Stimulated activated CD8-positive, alpha-beta memory T cell treated with anti-CD3 and anti-CD28 coated beads, Interleukin-2, amount 100 ng/mL, for 48 hours (primary cell): ENCODE measurements at places on chromosomes 7 and 10.
A peak's percentile ranks its signal among the peaks of the same experiment; 100 is the strongest.

DNA sequence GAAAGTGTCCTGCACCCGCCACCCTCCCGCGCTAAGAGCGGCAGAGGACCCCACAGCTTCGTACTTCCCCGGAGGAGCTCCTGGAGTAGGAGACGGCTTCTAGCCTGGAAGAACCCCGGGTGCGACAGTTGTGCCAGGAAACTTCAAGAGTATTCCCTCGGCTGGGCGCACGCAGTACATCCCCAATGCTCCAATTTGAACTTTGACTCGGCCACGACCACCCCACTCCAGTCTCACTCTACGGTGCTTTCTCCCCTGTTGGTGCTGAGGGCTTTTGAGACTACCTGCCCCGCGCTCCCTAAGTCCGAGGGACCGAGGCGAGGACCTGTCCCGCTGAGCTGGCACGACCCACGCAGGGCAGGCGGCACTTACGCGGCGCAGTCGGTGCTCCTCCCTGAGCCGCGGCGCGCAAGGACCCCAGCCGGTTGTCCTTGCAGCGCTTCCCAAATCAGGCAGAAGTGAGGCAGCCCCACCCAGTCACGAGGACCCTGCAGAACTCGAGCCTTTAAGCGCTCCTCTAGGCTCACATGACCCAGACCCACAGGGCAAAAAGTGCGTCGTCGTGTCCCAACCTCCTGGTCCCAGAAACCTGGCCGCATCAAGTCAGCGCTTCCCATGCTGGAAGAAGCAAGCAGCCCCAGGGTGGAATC is at the start of gene CPVL:
TSS of gene CPVL (minus strand) at position 481 of the 650 bp plus-strand sequence. CDS start 25,476 bp downstream, outside the sequence.
- DNase-seq: no peak

DNA sequence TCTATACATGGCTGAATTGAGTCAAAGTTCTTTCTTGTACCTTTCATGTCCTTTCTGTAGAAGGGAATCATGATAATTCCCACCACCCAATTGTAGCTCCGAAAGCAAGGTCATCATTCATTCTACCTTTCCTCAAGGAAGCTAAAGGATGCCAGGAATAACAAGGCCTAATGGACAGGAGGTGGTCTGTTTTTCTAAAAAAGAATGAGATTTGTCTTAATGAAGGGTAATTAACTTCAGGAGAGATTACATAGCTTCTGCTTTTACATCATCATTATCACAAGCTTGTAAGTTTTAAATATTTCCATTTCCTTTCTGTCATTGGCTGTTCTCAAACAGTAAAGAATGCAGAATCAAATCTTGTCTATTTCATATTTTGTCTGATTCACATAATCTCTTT is 249.5 kb upstream of the SORCS1 start:
- DNase-seq: no peak

DNA sequence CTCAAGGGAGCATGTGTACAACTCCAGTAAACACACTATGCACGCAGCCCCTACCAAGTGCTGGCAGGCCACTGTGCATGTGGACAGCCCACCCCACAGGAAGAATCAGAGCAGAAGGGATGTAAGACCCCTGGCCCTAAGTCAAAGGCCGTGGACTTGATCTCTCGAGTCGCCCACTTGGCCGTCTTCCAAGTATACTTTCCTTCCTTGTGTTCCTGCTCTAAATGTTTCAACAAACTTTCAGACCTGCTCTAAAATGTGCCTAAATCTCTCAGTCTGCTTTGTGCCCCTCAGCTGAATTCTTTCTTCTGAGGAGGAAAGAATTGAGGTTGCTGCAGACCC is 21.1 kb upstream of the NOM1 start:
- no peak for DNase-seq

DNA sequence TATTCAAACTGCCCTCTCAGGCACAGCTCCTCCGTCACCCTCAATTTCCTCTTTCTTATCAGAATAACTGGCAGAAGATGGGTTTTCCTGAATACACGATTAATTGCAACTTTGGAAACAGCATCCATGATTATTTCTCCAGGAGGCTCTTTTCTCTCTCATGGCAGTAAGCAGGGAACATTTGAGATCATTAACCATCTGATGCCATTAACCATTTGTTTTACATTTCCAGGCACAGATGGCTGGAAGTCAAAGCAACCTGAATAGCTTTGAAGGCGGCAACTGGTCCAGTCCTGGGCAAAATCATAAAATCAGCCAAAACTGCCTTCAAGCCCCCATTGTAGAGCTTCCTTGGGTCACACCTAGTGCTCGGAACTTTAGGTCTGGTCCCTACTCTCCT is 289.5 kb upstream of the AOAH start:
- no peak for DNase-seq

DNA sequence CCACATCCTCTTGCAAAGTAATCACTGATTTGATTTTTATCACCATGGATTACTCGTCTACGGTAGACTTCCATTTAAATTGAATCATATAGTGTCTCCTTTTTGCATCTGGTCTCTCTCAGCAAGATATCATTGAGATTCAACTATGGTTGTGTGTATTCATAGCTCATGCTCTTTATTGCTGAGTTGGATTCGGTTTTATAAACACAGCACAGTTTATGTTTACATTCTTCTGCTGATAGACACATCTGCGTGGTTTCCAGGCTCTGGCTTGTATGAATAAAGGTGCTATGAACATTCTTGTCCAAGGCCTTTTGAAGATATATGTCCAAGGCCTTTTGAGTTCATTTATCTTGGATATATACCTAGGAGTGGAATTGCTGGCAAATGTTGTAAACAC is 356.5 kb upstream of the CELF2 start:
- no peak for DNase-seq

GRCh38 chr7:121420976-121421375 is 24.9 kb upstream of the FAM3C start:
- no peak for DNase-seq

GRCh38 chr10:126919426-126919825 is 14.2 kb downstream of the DOCK1 start:
- DNase-seq: no peak

DNA sequence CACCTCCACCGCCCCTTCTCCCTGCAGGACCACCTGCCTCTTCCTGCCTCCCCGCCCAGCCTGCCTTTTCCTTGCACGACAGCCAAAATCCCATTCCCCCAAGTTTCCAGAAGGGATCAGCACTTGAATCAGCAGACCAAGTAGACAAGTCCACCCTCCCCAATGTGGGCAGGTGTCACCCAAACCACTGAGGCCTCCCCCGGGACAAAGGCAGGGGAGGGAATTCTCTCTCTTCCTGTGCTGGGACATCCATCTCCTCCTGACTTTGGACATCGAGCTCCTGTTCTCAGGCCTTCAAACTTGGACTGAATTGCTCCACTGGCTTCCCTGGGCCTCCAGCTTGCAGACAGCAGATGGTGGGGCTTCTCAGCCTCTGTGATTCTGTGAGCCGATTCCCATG is 21.6 kb upstream of the PSMG3 start:
- DNase-seq: no peak

GRCh38 chr10:133230044-133230361 is at the start of gene UTF1:
TSS of gene UTF1 (plus strand) at chr10:133230217. CDS start at chr10:133230289, 72 bp downstream.
- no peak for DNase-seq

DNA sequence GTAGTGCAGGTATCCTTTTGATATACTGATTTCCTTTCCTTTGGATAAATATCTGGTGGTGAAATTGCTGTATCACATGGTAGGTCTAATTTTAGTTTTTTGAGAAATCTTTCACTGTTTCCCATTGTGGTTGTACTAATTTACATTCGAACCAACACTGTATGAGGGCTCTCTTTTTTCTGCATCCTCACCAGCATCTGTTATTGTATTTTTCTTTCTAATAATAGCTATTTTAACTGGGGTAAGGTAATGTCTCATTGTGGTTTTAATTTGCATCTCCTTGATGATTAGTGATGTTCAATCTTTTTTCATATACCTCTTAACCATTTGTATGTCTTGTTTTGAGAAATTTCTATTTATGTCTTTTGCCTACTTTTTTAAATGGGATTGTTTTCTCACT is 335.4 kb upstream of the MTPN start:
- DNase-seq: no peak

- peak; percentile 26 for DNase-seq
Observed at GRCh38 chr10:76547352-76547972, 1090.1 kb downstream of the KCNMA1 start.

DNA sequence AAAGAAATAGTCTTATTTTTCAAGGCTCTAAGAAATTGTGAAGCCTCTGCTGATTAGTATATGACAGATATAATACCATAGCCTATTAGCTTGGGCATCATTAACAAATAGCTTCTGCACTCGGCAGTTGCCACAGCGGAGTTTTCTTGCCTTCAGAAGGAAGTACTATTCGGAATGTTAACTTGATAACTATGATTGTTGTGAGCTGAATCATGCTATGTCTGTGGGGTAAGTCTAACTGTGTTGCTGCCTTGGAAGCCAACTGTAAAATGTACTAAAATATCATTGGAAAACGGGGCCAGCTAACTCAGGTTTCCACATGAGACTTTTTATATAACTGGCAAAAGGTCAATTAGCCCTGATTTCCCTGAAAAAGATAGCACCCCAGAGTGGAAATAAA is 93.2 kb downstream of the TWIST1 start:
- DNase-seq: no peak

DNA sequence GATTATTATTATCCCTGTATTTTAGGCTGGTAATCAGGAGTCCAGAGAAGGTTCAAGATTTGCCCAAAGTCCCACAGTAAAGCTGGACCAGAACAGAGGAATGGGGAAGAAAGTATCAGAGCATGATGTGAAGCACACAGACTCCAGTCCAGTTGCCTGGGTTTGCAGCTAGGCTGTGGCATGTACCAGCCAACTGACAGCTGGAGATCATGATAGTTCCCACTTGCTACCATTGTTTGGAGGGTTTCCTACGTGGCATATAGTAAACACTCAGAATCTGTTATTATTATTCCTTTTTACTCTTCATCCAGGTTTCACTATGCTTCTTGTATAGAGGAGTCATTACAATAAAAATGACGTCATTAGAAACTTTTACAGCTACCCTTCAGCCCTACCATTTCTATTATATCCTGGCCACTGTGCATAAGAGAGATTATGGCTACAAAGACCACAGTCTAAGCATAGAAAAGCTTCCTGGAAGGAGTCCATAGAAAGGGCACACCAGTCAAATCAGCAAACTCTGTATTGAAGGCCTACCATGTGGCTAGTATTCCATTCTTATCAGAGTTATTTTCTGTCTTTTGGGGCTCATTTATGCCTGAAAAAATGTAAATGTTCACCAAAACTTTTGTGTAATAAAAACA is 66.6 kb downstream of the MTPN start:
- DNase-seq: no peak

GRCh38 chr10:33965795-33966581 is 631.5 kb upstream of the NRP1 start:
- DNase-seq: no peak

GRCh38 chr10:91762878-91763277 is 35.3 kb upstream of the TNKS2 start:
- DNase-seq: no peak

- no peak for DNase-seq
Observed at GRCh38 chr7:40401406-40401805, 266.6 kb downstream of the SUGCT start.

DNA sequence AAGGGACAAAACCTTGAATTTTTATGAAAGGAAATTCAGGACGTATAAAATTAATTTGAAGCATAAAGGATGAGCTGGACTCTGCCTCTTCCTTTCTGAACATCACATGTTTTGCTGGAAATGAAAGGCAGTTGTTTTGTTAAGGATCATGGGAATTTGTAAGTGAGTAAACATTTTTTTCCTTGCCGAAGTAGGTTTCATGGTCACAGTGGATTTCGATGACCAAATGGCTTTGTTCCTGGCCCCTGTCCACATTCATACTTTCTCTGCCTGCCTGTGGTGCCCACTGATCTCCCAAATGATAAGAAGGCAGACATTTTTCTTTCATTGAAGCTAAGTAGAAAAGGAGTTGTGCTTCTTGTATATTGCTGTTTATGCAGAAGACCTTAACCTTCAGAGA is 104.2 kb downstream of the ARID5B start:
- DNase-seq: no peak

GRCh38 chr7:95054386-95054785 is 147.0 kb downstream of the PPP1R9A start:
- DNase-seq: no peak

DNA sequence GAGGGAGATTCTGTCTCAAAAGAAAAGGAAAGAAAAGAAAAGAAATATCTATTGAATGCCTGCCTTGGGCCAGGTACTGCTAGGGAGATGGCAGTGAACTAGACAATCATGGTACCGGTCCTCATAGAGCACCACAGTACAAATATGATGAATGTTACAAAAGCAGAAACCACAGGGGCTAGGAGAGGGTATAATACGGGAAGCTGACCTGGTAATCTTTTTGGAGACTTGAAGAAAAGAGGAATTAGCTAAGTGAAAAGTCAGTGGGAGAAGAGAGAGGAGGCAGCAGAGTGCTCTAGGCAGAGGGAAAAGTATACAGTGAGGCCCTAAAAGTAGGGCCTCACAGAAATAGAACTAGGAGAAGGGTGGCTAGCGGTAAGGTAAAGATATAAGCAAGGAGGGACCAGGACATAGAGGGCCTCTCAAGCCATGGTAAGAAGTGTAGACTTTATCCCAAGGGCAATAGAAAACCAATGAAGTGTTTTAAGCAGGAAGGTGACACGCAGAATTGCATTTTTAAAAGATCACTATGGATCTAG is 42.8 kb upstream of the WNT8B start:
- DNase-seq: no peak

GRCh38 chr10:126060261-126060931 is 164.0 kb downstream of the FANK1 start:
- DNase-seq: no peak

DNA sequence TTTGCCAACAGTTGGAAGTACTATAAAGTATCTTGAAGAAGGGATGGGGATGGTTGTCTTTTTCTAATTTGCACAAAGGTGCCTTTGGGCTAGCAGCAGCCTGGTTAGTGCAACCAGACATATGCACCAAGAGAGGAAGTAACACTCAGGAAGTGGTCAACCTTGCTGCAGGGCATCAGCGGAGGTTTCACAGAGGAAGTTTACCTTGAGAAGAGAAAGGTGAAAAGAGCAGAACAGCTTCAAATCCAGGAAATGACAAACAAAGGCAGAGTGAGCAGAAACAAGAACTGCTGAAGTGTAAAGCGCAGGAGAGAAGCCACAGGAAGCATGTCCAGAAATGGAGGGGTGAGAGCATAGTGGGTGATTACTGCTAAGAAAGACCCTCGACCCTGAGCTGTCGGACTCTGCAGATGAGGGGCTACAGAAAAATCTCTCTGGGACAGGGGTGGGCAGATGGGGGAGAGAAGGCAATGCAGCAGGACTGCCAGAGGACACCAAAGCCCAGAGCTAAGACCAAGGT is 66.9 kb downstream of the STK17A start:
- DNase-seq: no peak

GRCh38 chr7:431658-432111 is 88.0 kb downstream of the PDGFA start:
- no peak for DNase-seq

GRCh38 chr7:7768977-7769709 is 50.7 kb upstream of the RPA3 start:
- no peak for DNase-seq
